ENCODE measurements at places on chromosomes 5 and 9.

DNA sequence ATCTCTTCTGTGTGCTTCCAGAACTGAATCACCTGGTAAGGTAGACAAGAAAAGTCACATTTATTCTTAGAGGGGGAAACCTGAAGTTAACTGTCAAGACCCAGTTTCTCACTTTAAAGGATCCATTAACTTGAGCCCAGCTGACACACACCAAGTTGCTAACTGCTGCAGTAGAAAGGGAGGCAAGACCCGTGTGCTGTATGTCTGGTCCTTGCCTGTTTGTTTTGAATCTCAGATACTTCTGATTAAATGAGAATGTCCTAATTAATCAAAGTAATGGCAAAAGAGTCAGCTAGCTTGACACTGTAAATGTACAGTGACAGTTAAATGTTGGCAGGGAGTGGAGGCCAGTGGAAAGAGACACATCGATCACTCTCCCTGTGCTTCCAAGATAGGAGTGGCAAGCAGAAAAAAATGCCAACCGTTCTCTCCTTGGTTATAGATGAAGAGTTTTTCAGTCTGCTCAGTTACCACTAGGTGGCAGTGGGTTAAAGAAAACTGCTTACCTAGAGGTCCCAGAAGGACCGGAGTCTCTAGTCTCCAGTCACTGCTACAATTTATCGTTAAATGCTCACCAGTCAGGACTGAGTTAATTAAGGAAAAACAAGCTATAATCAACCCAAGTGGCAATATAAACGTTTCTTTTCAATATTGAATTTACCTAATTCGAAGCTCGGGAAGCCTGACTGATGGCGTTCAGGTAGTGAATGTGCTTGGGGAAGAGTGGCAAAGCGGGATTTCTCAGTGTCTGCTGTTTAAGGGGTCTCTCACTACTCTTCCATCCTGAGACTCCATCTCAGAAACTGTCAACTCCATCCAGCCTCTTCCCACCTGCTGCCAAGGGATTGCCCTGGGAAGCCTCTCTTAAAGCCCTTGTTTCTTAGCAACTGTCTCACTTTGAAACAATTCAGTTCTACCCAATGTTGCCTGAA lies 18.4 kb downstream of the LSM11 start:
- DNase-seq: no peak

- DNase-seq: no peak
These were observed 1016.4 kb upstream of the DMAC1 start for GRCh38 chr9:8815931-8816330.

GRCh38 chr9:98171176-98171925 lies 21.1 kb downstream of the CORO2A start:
- no peak for DNase-seq

DNA sequence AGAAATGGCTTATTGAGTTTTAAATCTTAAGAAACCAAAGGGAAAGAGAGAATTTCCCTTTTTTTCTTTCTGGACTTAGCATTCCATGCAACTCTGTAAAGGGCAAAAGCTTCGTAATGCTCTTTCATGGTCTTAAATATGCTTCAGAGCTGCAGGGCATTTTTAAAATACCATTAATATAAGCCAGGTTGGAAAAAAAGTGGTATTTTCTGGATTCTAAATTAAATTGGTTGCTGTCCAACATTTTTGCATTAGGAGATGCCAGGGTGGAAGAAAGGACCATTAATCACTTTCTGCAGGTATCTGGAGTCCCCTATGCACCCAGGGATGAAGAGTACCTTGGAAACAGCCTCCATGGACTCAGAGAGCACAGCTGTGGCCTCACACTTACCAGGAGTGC lies 215.1 kb upstream of the DAPK1 start:
- no peak for DNase-seq

DNA sequence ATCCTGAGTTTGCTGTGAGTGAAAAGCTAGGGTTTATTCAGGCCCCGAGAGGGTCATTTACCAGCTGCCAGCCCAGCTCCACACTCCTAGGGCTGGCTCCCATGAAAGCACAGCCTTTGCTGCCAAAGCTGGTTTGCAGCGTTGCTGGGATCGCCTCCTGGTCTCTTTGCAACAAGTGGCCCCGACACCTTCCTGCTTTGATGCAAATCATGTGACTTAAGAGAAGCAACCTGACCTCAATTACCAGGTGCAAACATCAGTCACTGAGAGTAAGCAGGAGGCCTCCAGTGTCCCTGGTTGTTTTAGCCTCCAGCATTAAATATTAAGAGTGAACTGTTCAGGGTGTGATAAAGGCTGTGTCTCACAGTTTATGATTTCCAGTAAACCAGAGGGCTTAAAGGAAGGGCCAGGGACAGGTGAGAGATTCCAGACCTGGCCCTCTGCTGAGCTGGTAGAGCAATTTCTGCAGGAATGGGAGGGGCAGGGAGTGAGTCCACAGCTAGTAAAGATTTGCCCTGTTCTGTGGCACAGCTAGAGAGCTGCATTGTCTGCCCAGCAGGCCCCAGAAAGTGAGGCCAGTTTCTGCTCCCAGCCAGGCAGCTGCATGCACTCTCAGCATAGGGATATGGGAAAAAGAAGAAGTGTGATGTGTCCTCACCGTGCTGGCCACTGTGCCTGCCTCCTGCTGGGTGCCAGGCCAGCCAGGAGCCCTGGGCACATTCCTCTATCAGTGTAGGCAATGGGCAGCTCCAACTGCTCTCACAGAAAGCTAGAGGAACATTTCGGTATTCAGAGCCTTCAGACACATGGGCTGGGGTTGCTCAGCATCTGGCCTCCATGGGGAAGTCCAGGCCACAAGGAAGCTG lies 58.0 kb downstream of the SLC22A5 start:
- DNase-seq: no peak

DNA sequence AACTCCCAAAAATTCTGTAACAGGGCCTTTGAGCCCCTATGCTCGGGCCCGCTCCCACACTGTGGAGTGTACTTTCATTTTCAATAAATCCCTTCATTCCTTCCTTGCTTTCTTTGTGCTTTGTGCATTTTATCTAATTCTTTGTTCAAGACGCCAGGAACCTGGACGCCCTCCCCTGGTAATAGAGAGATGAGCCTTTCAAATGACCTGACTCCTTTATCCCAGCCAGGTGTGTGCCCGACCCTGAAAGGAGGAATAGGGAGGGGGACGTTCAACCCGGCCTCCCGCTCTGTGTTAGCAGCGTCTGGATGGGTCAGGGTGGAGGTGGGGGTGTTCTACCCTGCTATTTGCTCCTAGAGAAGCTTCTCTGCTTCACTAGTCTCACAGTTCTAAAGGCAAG lies 53.9 kb downstream of the FXN start:
- DNase-seq: no peak

GRCh38 chr9:129875687-129876395 lies 40.6 kb downstream of the USP20 start:
- no peak for DNase-seq

DNA sequence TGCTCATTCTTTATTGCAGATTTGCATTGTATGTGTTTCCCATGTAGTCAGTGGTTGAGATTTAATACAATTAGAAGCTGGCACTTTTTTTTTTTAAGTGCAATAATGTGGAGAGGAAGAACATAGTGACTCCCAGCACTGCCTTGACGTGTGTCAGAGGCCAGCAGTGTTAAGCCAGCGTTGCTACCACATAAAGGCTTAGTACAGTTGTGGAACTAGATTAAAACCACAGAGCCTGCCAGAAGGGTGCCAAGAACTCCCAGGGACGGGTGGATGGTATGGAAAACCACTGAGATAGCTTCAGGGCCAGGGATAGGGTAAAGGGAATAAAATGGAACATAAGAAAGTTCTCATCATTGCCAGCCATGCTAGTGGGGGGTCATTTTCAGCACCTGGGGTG lies 142.9 kb downstream of the TRIO start:
- DNase-seq: no peak

DNA sequence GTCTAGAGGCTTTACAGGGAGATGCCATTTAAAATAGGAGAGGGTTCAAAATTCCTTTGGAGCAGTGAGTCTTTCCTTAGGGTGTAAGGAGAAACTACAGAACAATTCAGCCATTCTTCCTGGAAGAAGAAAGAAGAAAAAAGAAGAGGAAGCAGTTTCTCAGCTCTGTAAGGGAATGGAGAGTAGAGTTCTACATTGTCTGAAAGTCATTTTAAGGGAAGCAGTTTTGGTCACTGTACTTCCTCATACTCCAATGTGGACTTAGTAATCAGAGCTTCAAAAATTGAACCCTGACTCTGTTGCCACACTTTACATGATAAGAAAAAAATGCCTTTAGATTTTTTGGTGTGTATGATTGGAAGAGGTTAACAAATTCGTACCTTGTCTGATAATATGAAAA lies 122.4 kb downstream of the LRRC70 start:
- no peak for DNase-seq

GRCh38 chr5:76641514-76642120 lies 18.4 kb upstream of the F2RL2 start:
- DNase-seq: peak; percentile 26

DNA sequence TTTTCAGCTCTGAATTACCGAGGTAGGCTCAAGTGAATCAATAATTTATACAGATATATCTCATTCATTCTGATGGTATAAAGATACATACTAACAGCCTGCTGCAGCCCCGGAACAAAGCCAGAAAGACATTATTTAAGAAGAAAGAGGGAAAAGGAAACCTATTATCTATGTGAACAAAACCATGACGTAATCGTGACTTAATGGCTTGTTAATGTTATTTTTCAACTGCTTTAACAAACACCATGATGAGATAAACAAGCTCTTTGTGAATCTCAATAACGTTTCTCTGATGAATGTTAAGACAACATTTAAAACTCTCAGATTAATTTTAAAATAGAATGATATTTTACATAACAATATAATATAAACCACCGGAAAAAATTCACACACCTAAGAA lies 237.1 kb downstream of the SLF1 start:
- no peak for DNase-seq

GRCh38 chr9:76443887-76444286 lies 15.1 kb upstream of the GCNT1 start:
- no peak for DNase-seq

DNA sequence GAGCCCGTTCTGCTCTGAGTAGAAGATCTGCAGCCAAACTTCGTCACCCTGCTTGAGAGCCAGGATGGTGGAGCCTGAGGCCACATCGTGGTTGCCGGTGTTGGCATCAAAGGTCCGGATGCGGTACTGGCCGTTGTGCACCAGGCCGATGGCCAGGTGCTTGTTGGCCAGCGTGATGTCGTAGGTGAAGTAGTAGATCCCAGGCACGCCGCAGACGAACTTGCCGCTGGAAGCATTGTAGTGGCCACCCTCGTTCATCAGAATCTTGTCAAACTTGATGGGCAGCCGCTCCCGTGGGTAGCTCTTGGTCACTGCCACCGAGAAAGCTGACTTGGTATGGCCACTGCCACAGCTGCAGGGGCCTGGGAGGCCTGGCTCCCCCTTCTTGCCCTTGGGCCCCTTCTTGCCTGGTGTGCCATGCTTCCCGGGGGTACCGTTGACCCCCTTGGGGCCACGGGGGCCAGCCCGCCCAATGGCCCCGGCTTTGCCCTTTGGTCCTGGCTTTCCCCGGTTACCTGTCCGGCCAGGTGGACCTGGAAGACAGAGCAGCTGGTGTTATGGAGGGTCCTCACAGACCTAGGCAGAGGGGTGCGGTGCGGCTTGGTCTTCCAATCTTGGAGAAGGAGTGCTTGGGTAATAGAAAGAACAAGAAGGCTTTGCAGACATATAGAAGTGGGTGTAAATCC lies 21.0 kb downstream of the C1QTNF2 start:
- no peak for DNase-seq

DNA sequence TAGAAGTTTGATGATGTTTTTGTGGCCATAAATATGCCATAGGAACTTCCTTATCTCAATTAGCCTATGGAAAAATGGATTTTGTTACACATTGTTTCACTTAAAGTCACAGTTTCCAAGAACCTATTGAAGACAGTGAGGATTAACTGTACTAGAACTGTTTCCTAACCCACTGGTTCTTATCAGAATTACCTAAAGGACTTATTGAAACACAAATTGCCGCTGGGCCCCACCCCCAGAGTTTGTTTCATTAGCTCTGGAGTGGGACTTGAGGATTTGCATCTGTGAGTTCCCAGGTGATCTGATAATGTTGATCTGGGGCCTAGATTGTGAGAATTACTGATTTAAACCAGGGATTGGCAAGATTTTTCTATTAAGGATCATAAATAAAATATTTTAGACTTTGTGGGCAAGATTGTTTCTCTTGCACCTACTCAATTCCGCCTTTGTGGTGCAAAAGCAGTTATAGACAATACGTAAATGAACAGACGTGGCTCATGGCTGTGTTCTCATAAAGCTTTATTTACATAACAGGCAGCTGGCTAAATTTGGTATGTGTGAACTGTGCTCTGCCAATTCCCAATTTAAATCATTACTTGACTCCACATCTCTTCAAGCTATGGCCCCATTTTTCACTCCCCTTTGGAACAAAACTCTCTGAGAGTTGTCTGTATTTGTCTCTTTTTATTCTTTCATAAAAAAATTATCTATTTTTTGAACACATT lies 9.3 kb downstream of the JAK2 start:
- DNase-seq: no peak

- DNase-seq: no peak
These were observed 28.6 kb upstream of the GTF2H2C start for GRCh38 chr5:69531406-69531801.

DNA sequence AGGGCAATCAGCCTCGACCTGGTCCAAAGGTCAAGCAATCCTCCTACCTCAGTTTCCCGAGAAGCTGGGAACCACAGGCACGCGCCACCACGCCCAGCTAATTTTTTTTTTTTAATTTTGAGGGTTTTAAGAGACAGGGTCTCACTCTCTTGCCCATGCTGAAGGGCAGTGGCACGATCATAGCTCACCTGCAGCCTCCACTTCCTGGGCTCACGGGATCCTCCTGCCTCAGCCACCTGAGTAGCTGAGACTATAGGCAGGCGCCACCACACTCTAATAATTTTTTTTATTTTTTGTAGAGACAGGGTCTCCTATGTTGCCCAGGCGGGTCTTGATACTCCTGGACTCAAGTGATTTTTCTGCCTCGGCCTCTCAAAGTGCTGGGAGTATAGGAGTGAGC lies 1.6 kb downstream of the UIMC1 start:
- DNase-seq: no peak

GRCh38 chr5:159768243-159768642 lies 148.0 kb upstream of the ADRA1B start:
- DNase-seq: no peak

DNA sequence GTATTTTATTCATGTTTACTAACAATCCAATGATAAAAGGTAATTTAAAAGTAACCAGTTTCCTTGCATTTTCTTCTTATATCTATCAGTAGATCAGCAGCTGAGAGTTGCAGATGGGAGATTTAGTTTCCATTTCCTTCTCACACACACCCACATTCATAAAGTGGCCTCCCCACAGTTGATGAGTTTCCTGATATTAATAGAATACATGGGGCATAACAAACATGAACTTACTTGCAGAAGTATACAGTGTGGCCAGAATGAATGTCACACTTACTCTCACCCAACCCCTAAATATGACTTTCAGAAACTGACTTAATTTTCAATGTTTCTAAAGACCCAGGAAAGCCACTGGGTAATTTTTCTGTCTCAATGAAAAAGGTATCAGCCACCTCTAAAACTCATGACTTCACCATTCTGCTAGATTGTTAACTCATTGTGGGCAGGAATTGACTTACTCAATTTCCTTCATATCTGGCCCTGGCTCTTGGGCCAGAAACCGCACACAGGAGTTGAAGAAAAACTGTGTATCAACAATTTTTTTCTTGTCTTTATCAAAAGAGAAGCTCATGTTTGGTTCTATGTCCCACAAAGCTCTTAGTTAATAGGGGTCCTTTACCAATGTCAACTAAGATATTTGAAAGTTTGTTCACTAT lies 63.5 kb upstream of the OSMR start:
- DNase-seq: no peak

GRCh38 chr5:118249386-118249785 lies 739.0 kb downstream of the DTWD2 start:
- DNase-seq: no peak

GRCh38 chr9:95009459-95009858 lies 283.0 kb downstream of the AOPEP start:
- no peak for DNase-seq

Measured in activated naive CD8-positive, alpha-beta T cell treated with anti-CD3 and anti-CD28 coated beads, Interleukin-2, amount 50 U/mL, for 16 hours (primary cell).